Stimulated activated CD4-positive, alpha-beta T cell treated with anti-CD3 and anti-CD28 coated beads, Interleukin-1b, Interleukin-23, amount 100 ng/mL, for 24 hours (primary cell): ENCODE measurements at places on chromosomes 3 and 15.

DNA sequence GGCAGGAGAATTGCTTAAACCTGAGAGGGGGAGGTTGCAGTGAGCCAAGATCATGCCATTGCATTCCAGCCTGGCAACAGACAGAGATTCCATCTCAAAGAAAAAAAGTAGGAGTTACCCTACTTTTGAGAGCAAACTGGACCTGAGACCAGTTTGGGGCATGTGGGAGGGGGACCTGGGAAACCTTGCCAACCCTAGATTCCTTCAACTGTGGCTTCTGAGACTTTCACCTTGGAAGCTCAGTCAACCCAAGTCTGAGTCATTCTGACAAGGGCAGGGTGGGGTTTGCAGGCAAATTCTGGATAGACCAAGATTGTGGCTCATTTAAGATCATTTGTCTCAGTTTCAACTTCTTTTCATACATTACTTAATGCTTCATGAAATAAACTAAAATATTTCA is 23.8 kb upstream of the SIAH2 start:
- DNase-seq, result no peak

GRCh38 chr15:100115066-100115710 is 226.6 kb downstream of the ADAMTS17 start:
- DNase-seq, result no peak

DNA sequence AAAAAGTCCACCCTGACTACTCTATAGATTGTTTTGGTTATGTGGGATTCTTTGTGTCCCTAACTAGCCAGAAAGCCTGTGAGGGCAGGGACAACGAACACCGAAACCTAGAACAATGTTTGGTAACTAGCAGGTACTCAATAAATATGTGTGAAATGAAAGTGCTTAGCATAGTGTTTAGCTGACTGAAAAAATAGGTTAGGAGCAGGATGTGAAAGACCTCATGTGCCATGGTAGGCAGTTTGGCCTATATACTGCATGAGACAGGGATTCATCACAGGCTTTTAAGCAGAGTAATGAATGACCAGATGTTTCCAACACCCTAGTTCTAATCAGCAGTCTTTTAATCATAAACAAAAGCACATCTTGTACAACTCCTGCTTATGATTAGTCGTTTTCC is 64.2 kb downstream of the MYO5A start:
- DNase-seq, result no peak

DNA sequence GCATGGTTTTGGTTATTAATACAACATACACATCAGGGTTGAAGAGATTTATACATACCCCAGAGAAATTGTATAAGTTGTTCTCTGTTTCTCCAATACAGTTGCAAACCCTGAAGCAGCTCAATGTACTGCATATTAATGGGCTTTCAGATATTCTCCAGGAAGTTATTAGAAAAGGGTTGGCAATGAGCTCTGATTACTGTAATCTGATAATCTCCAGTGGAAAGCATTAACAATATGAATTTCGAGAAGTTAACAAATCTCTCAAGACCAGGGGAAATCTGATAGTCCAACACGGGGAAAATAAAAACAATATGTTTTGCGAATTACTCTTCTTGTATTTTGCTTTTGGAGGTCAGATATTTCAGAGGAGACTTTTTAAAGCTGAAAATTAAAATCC is 950.1 kb downstream of the TBL1XR1 start:
- no peak for DNase-seq

GRCh38 chr3:38560996-38561717 is 65.0 kb downstream of the EXOG start:
- DNase-seq, result no peak

- no peak for DNase-seq
Observed at GRCh38 chr3:62098646-62099365, 274.5 kb downstream of the FEZF2 start.

DNA sequence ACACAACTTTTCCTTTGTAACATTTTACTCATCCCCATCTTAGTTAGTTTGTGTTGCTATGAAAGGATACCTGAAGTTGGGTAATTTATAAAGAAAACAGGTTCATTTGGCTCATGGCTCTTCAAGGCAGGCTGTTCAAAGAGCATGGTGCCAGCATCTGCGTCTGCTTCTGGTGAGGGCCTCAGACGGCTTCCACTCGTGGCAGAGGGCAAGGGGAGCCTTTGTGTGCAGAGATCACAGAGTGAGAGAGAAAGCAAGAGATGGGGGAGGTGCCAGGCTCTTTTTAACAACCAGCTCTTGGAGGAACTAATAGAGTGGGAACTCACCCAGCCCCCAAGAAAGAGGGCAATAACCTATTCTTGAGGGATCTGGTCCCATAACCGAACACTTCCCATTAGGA is 23.1 kb downstream of the PLA2G4F start:
- no peak for DNase-seq

DNA sequence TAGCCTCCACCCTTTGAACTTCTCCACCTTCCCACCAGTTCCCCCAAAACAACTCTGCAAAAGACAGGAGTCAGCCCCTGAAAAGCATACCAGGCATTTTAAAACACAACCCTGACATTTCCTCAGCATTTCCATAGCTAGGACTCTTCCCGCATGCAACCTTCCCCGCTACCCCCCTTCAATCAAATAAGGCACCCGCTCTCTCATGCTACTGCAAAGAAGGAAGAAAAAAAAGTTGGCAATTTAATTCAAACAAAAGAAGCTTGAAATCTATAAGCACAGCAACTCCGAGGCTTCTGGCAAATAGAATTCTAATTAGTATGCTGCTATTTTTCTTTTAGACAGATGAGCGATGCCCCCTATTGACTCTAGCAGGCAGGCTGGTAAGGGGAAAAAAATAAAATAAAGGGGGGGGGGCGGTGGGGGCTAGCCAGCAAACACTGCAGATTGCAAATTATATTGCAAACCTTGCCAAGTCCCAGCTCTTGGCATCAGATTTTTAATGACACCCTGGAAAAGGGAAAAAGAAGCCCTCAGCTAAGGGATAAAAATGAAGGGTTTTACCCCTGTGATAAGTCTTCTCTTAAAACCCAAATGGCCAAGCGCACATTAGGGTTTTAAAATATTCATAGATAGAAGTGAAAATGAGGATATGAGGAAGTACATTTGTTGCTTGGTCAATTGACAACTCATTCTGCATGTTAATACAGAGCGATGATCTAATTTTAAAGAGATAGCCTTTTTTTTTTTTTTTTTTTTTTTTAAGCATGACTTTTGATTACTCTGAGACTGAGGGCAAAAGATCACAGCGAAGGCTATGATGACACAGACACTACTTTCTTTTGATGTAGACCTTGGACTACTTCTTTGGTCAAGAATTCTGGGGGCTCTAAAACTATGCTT is 255.2 kb downstream of the NR2F2 start:
- no peak for DNase-seq
